ENCODE measurements at places on chromosomes 5 and 9. TPM values are rescaled to one million over a fixed set of nuclear protein-coding genes. Genes with fewer than 3 reads are reported as not detected.

DNA sequence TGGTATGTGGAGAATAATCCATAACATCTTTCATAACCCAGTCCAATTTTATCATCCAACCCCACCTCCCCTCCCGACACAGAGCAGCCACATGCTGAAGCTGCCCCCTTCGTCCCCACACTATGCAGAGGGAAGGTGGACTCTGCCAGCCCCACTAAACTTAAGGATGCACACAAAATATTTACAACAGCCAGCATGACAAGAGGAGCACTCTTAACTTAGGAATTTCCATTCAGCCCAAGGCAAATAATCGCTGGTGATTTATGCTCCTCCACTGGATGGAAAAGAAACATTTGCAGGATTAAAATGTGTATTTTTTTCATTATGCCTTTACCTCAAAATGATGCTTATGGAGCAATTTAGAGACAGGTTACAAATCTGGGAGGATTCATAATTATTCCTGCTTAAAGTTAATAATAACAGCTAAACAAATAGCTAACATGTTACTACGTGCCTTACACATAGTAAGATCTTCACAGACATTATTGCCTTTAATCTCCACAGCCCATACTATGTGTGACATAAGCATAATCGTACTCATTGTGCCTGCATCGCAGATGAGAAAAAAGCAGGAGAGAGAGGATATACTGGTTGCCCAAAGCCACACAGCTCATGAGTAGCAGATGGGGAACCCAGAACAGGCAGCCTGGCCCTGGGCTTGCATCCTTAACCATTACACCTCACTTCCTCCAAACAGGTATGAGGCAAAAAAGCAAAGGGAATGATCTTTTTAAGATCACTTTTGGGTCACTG, 92.6 kb downstream of the GLIS3 start:
- no peak for DNase-seq

- DNase-seq, result no peak
Measured at GRCh38 chr5:41547991-41548390, 37.6 kb upstream of the PLCXD3 start.

DNA sequence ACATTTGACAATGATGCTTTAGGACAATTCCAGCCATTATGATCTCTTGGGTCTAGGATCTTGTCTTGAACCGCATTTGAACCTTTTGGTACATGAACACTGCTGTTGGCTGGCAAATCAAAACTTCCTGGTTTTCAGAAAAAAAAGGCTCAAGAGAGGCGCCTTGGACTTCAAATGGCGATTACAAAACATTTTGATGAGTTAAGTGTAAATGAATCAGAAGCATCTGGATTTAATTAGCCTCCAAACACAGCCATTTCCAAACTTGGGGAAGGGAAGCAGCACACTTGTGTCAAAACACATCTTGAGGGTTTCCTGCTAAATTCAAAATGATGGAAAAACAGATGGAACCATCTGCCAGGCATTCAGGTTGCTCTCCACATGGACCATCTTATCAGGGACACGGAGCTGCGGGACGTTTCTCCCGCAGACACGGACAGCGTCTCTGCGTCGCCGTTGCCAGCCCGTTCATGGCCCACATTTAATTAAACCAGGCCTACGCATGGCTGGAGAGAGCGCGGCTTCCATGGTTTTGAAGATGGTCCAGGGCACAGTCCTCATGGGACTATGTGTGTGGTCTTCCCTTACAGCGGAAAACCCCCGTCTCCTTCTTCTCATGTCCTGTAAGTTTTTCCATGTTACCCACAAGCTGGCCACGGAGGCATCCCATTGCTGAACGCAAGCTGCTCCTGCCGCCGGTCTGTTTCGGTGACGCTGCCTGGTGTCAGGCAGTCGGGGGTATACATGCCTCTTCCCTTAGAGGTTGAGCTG, 55.8 kb upstream of the PTCH1 start:
- no peak for DNase-seq

ERBIN gene
- polyA plus RNA-seq, result 17.6 TPM

CDC42SE2 gene
- polyA plus RNA-seq, result 9.6 TPM

- DNase-seq, result no peak
Measured at GRCh38 chr5:15690611-15691010, 190.6 kb downstream of the FBXL7 start.

- DNase-seq, result no peak
Measured at GRCh38 chr9:121927636-121928035, 165.5 kb downstream of the TTLL11 start.

DNA sequence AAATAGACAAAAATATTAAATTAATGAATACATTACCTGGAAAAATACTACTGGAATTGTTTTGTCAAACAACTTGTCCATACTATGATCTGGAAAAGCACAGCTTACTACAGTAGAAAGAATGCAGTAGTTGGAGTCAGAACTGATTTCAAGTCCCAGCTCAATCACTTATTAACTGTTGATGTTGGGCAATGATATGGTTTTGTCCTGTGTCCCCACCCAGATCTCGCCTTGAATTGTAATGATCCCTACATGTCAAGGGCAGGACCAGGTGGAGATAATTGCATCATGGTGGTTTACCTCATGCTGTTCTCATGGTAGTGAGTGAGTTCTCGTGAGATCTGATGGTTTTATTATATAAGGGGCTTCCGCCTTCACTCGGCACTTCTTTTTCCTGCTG, 247.5 kb downstream of the CD180 start:
- no peak for DNase-seq

- no peak for DNase-seq
Measured at GRCh38 chr9:89312222-89312571, 1.2 kb downstream of the CKS2 start.

DNA sequence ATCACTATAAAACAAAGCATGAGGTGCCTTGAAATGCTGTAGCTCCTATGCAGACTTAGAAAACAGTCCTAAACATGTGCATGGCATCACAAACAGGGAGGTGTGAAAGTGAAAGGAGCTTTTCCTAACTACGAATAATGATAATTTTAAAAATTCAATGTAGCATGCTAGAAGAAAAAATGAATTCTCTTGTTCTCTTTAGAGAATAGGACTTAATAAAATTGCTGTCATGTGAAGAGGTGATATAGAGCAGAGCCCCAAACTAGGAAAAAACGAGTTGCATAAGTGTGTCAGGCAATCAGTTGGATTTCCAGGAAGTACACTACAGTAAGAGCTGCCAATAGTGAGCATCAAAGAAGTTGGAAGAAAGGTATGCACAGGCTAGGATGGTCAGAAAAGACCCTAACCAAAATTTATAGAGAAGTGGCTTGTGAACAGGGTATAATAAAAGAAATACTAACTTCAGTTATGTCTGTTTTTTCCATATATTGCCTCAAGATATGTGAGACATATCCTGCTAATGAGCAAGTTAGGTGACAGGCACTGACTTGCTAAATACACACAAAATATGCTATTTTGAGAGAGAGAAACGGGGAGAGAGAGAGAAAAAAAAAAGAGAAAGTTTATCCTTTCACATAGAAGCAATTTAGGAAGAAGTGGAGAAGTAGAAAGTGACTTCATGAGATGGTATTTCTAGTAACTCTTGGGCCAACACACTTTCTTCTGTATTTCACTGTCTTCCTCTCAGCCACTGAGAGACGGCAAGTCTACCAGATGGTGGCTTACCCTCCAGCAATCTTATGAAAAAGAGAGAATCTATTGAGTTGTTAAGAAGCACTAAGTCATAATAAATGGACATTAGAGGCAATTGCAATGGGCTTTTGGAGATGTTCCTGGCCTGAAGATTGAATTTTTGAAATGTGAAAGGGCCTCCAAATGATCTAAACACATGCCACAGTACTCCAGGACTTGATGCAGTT, 18.0 kb downstream of the ITGA2 start:
- DNase-seq, result no peak

DNA sequence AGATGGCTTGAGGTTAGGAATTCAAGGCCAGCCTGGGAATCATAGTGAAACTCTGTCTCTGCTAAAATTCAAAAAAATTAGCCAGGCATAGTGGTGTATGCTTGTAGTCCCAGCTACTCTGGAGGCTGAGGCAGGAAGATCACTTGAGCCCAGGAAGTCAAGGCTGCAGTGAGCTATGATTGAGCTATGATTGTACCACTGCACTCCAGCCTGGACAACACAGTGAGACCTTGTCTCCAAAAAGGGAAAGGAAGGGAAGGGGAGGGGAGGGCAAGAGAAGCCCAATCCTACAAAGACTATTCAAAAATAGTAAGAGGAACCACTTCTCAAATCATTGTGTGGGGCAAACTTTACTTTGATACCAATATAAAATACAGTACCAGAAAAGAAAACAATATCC, 11.2 kb downstream of the SEMA4D start:
- DNase-seq, result no peak

SPAG8 gene
- polyA plus RNA-seq, result 0.56 TPM

- no peak for DNase-seq
Measured at GRCh38 chr9:87227456-87227855, 270.2 kb upstream of the DAPK1 start.

HTR1A gene
- not detected for polyA plus RNA-seq

INSL4 gene
- polyA plus RNA-seq, result not detected

DNA sequence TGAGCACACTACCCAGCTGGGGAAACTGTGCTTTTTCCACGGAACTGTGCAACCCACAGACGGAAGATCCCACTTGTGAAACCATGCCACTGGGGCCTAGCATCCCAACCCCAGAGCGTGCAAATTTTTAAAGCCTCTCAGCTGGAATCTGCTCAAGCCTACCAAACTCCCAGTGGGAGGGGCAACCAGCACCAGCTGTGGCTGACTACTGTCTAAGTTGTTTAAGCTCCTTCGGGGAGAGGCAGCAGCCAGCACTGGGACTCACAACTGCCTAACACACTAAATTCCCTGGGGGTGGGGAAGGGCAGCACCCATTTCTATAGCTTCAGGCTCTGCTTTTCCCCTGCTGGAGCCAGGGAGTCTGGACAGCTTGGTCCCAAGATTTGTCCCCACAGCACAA, 287.6 kb upstream of the MSX2 start:
- no peak for DNase-seq

SLC46A2 gene
- polyA plus RNA-seq, result not detected

DNA sequence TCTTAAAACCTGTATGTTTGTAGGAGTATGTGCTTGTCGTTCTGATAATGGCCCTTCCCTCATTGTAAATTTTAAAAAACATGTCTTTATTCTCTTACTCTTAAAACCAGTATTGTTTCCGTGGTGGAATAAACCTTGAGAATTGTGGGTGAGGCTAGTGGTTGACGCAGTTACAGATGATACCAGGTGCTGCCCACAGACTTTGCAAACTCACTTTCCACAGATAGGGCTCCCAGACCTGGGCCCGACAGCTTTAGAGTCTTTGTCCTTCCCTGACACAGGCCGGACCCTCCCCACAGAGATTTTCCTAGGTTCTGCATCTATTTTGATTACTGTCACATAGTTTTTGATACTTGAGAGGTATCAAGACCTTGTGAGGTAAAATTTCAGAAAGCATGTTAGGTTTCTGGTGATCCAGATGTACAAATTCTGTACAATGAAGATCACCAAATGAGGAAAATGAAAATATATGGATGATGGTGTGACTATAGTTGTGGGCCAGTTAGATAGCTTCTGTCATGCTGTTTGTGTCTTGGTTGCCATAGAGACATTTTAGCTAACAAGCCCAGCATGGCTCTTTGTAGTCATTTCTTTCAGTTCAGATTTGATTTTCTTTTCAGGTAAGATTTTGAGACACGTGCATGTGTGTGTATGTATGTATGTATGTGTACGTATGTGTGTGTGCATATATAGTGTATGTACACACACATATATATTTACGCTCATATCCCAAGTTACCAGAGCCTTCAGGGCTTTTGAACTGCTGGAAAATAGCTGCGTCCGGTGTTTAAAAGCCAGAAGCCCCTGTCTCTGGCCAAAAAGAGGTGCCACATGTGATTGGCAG, 33.8 kb downstream of the DMRT1 start:
- no peak for DNase-seq

GRCh38 chr9:135814421-135815095, 92.8 kb downstream of the CAMSAP1 start:
- no peak for DNase-seq

- DNase-seq, result no peak
Measured at GRCh38 chr5:174459071-174459702, 265.2 kb upstream of the MSX2 start.

DNA sequence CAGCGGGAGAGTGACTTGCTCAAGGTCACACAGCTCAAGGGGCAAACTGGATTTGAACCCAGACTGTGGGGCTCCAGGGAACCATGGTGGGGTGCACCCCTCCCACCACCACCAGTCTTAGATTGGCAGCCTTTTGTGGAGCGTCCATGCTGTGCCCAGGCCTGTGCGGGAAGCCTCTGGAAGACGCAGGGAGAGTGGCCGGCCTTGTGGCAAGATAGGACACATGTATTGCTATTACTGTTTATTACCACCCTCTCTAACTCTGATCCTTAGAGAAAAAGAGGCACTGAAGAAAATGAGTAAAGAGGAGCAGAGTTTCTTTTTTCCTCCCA, 25.4 kb upstream of the SH3PXD2B start:
- no peak for DNase-seq

GRCh38 chr5:168471785-168472184, 14.5 kb upstream of the RARS1 start:
- DNase-seq, result no peak

DNA sequence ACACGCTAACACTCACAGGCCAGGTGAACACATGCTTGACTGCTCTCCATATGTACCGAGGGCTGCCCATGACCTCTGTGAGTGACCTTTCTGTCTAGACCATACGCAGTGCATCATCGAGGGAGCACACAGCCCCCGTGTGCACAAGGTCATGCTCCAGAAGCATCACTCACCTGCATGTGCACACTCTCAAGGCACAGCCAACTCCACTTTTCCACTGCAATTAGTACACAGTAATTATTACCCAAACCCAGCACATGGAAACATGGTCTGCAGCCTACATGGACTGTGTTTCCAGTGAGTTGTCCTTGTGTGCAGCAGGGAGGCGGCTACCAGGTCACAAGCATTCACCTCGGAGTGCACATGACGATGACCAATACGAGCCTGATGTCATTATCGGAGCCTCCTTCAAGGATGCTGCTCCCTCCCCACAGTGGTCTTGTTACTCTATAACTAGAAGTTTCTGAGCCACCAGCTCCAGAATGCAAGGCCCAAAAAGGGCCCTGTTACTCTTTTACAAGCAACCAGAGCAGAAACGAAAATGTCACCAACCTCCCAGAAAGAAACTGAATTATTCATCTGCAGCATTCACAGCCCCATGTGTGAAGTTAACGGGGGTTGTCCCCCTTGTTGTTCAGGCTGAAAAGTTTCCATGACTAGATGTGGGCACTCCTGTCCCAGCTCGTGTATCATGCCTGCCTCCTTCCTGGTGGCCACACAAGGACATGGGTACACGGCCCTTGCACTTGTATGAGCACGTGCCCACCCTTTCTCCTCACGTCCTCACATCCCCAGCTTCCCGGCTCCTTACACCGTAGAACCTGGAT, 31.2 kb downstream of the SEMA4D start:
- DNase-seq, result no peak

DNA sequence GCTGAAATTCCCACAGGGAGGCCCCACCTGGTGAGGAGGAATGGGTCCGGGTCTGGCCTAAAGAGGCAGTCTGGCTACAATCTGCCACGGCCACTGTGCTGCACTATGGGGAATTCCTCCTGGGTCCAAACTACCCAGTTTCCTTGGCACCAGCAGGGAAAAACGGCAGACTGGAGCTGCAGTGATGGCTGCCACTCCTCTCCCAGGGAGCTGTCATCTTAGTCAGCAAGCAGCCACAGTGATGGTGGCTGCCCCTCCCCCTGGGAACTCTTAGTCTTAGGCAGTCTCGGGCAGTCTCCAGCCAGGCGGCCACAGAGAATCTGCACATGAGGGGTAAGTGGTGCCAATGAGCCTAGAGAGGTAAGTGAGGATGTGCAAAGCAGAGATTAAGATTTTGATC, 205.8 kb downstream of the TMEM38B start:
- DNase-seq, result no peak

- no peak for DNase-seq
Measured at GRCh38 chr9:89442501-89442978, 55.4 kb downstream of the SEMA4D start.
